Sigmoid colon (tissue), 7 donors: ENCODE measurements at places on chromosomes 6 and 20. TPM values are rescaled to one million over a fixed set of nuclear protein-coding genes. Genes with fewer than 3 reads are reported as not detected.
A peak's percentile ranks its signal among the peaks of the same experiment; 100 is the strongest.

- H3K27ac ChIP-seq: peak overlapping the region; percentile 76
- no peaks in the 10 kb centered on the region for H3K27me3 ChIP-seq
- peak overlapping the region; percentile 62 for H3K4me3 ChIP-seq
- peak; percentile 68 for DNase-seq
- peaks cover 20% of the 10 kb centered on the region for H3K36me3 ChIP-seq
These were observed 447 bp downstream of the MCM3 start for GRCh38 chr6:52284131-52284459.

GRCh38 chr20:64237316-64237715, 18.2 kb upstream of the PCMTD2 start:
- no peaks in the 10 kb centered on the region for H3K4me1 ChIP-seq
- peak; percentile 57 for DNase-seq
- H3K36me3 ChIP-seq: no peaks in the 10 kb centered on the region
- no peaks in the 10 kb centered on the region for H3K27me3 ChIP-seq
- no peak overlapping the region for H3K4me3 ChIP-seq

- H3K27me3 ChIP-seq: peaks cover 92% of the 10 kb centered on the region
- no peak for DNase-seq
- H3K27ac ChIP-seq: no peak overlapping the region
- peak overlapping the region; percentile 2 for H3K4me3 ChIP-seq
- H3K4me1 ChIP-seq: peaks cover 31% of the 10 kb centered on the region
- H3K36me3 ChIP-seq: no peaks in the 10 kb centered on the region
These were observed 4.2 kb downstream of the FOXC1 start for GRCh38 chr6:1613688-1614447.

GRCh38 chr6:117227245-117227962, 38.0 kb upstream of the VGLL2 start:
- no peaks in the 10 kb centered on the region for H3K36me3 ChIP-seq
- H3K27ac ChIP-seq: no peak overlapping the region
- no peaks in the 10 kb centered on the region for H3K27me3 ChIP-seq
- no peaks in the 10 kb centered on the region for H3K4me1 ChIP-seq
- H3K4me3 ChIP-seq: no peak overlapping the region

GRCh38 chr6:166853371-166854325, 102.7 kb downstream of the RNASET2 start:
- no peaks in the 10 kb centered on the region for H3K36me3 ChIP-seq
- no peak for DNase-seq
- H3K27ac ChIP-seq: no peak overlapping the region
- no peaks in the 10 kb centered on the region for H3K4me1 ChIP-seq

DNA sequence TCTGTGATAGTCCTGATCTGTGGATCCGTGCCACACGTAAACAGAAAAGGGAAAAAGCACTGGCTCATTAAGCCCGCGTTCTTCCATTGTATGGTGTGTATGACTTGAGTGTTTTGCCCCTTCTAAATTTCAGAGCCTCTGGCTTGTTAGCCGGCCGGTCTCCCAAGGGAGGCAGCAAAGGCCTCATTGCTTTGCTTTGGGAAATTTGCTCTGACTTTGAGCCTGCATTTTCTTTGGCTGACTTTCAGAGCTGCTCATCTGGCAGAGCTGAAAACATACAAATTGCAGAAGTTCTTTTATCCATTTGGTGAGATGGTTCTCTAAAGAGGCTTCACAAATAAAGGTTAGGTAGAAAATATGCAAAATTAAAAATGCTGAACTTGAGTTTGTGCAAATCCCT, 123.0 kb downstream of the UTRN start:
- no peak overlapping the region for H3K4me3 ChIP-seq
- no peak overlapping the region for H3K27ac ChIP-seq
- peak; percentile 70 for DNase-seq
- no peaks in the 10 kb centered on the region for H3K27me3 ChIP-seq
- peaks cover 10% of the 10 kb centered on the region for H3K4me1 ChIP-seq

DNA sequence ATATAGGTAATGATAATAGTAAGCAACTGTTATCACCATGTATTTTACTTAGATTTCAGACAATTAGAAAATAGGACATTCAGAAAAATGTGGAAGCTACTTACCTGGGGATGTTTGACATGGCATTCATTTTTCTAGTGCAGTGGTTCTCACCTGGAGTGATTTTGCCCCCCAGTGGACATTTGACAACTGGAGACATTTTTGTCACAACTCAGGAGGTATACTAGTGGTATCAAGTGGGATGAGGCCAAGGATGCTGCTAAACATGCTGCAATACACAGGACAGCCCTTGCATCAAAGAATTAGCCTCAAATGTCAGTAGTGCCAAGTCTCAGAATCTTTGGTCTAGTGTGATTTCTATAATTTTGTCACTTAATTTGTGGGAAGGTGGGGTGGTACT, 36.1 kb downstream of the NUS1 start:
- no peak overlapping the region for H3K4me3 ChIP-seq
- no peak for DNase-seq
- no peak overlapping the region for H3K27ac ChIP-seq
- no peaks in the 10 kb centered on the region for H3K4me1 ChIP-seq
- no peaks in the 10 kb centered on the region for H3K36me3 ChIP-seq

GRCh38 chr20:23242104-23242503, 108.5 kb upstream of the NXT1 start:
- no peak for DNase-seq
- H3K4me1 ChIP-seq: no peaks in the 10 kb centered on the region
- H3K27me3 ChIP-seq: no peaks in the 10 kb centered on the region
- no peak overlapping the region for H3K27ac ChIP-seq

GRCh38 chr20:41360831-41361756, 5.5 kb downstream of the EMILIN3 start:
- H3K36me3 ChIP-seq: no peaks in the 10 kb centered on the region
- no peak overlapping the region for H3K4me3 ChIP-seq
- H3K4me1 ChIP-seq: peaks cover 6% of the 10 kb centered on the region
- peaks cover 6% of the 10 kb centered on the region for H3K27me3 ChIP-seq

DNA sequence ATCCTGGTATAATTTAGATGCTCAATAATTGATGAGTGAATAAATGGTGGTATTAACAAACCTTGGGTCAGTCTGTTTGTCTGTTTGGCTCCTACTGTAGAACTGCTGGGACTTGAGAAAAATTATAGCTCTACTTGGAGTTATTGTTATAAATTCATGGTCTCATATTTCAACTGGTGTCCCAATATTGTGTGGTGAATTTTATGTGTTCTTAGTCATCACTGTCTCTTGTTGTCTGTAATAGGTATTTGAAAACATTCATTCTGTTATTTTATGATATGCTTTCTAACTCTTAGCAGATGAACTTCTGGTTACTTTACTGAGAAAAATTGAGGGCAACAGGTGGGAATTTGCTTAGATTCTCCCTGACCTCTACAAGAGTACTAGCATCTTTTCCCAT, 221.4 kb downstream of the CDKAL1 start:
- H3K4me3 ChIP-seq: no peak overlapping the region
- no peaks in the 10 kb centered on the region for H3K27me3 ChIP-seq
- H3K4me1 ChIP-seq: no peaks in the 10 kb centered on the region
- H3K36me3 ChIP-seq: no peaks in the 10 kb centered on the region
- no peak overlapping the region for H3K27ac ChIP-seq
- no peak for DNase-seq

DNA sequence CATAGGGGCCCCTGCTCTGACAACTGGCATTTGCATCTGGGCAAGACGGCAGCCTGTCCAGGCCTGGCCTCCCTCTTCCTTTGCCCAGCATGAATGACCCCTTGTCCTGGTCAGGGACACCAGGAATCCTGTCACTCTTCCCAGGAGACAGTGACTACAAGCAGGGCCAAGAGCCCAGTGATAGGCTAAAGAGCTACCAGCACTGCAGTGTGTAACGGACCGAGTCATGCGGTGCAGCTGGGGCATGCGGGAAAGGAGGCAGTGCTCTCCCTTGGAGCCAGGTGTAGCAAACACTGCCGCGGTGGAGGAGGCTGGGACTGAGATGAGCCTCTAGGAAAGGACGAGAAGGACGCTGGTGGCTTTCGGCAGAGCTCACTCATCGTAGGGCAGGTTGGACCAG, 38.7 kb upstream of the DSP start:
- H3K36me3 ChIP-seq: no peaks in the 10 kb centered on the region
- no peaks in the 10 kb centered on the region for H3K4me1 ChIP-seq
- H3K4me3 ChIP-seq: no peak overlapping the region
- no peak for DNase-seq
- no peaks in the 10 kb centered on the region for H3K27me3 ChIP-seq

- H3K4me3 ChIP-seq: no peak overlapping the region
- H3K27me3 ChIP-seq: no peaks in the 10 kb centered on the region
- peaks cover 24% of the 10 kb centered on the region for H3K4me1 ChIP-seq
- no peak overlapping the region for H3K27ac ChIP-seq
- DNase-seq: peak; percentile 53
These were observed 49.3 kb downstream of the SIRPA start for GRCh38 chr20:1944345-1945091.

- no peak overlapping the region for H3K27ac ChIP-seq
- no peak for DNase-seq
- no peaks in the 10 kb centered on the region for H3K4me1 ChIP-seq
- no peaks in the 10 kb centered on the region for H3K36me3 ChIP-seq
These were observed 194.4 kb downstream of the FOXA2 start for GRCh38 chr20:22389836-22390542.

DNA sequence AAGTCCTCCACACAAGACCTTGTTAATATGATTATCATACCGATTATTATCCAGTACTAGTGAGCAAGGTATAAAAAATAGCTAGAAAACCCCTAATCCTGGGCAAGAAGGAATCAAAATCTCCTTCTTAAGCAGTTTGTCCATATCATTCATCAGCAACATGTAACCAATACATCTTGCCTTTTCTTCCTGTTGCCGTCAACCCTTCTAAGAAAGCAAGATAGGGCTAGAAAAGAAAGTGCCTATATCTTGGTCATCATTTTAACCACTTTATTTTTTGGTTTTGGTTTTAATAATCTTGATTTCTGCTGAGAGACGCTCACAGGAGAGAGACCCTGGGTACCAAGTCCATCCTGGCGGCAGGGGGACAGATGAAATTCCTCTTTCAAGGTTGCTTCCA, 27.2 kb upstream of the PREX1 start:
- no peaks in the 10 kb centered on the region for H3K4me1 ChIP-seq
- H3K36me3 ChIP-seq: no peaks in the 10 kb centered on the region
- no peaks in the 10 kb centered on the region for H3K27me3 ChIP-seq
- no peak overlapping the region for H3K4me3 ChIP-seq

DNA sequence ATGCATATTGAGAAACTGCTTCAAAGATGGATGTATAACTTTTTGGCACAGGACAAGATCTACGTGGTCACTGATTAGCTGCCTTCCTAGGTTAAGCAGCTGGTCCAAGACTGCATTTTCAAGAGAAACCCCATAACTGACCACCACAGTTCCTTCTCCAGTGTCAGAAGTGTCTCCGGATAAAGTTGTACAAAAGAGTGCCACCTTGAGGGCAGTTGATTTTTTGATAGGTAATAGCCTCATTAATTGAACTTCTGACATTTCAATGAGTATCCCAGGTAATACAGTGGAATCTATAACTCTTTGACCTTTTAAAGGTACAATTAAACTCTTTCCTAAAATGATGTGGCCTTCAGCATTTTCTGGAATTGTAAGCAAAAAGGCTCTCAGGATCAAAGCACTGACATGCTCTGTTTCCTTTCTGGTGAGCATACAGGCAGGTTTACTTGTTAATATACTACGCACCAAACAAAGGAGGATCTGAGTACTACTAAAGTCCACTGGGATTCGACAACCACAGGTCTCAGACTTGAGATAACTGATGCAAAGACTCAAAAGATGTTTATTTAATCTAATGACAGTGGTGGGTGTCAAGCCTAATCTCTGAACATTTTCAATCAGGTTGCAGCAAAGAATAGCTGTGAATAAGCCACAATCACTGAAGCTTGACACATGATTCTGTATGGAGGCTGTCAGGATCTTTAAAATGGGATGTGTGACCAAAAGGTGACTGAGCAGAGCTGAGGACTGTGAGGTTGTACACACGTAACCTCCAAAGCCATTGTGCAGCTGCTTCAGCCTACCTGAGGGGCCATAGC, 21.2 kb downstream of the MKKS start:
- H3K36me3 ChIP-seq: no peaks in the 10 kb centered on the region
- H3K4me3 ChIP-seq: no peak overlapping the region
- DNase-seq: no peak
- no peaks in the 10 kb centered on the region for H3K4me1 ChIP-seq

DNA sequence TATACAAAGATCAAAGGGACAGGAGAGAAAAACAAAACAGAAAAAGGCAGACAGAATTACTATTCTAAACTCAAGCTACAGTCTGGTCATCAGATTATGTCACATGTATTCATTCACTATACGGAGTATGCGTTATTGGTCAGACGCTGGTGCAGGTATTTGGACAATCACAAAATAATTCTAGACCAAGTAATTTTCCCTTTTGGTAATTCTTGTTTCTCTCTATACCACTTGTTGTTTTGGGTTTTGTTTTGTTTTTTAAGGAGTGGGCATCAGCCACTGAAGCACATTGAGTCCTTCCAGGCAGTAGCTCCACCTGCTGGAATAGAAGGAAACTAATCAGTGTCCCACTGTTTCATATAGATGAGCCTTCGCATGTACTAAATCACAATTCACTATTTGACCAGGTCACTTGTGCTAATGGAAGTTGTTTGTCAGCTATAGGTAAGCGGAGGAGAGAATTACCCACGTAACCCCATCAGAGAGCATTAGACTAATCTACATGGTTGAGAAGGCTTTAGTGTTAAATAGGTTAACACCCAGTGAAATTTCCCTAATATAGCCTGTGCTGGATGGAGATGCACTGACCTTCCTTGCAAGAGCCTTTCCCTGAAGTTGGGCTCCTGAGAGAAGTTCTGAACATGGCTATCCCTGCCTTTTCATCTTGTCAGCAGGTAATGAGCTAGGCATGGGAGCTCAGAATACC, 77.9 kb downstream of the TNFAIP3 start:
- no peaks in the 10 kb centered on the region for H3K27me3 ChIP-seq
- H3K4me1 ChIP-seq: peaks cover 12% of the 10 kb centered on the region
- no peaks in the 10 kb centered on the region for H3K36me3 ChIP-seq
- DNase-seq: no peak

DNA sequence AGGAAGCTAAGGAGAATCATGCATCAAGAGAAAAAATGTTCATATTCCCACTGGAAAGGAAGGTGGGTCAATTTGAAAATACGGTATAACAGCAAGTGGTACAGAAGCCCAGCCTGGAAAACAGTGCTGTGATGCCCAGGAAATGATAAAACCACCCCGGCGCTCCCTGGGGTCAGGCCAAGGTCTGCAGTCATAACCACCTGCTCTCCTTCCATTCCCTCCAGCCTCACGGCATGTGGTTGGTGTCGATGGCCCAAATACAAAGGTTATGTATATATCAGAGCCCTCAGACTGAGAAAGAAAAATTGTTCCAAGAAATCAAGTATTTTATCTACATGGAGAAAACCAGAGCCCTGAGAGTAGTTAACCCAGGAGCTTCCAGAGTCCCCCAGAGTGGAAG, 208.1 kb upstream of the CDYL start:
- no peak for DNase-seq
- no peak overlapping the region for H3K27ac ChIP-seq
- H3K27me3 ChIP-seq: no peaks in the 10 kb centered on the region
- H3K4me1 ChIP-seq: peaks cover 9% of the 10 kb centered on the region

- H3K27ac ChIP-seq: peak overlapping the region; percentile 51
- no peak overlapping the region for H3K4me3 ChIP-seq
- H3K27me3 ChIP-seq: no peaks in the 10 kb centered on the region
These were observed 98.3 kb downstream of the RAMACL start for GRCh38 chr6:166488076-166488685.

- no peak for DNase-seq
- peaks cover 33% of the 10 kb centered on the region for H3K36me3 ChIP-seq
- no peaks in the 10 kb centered on the region for H3K4me1 ChIP-seq
- H3K4me3 ChIP-seq: no peak overlapping the region
- H3K27me3 ChIP-seq: no peaks in the 10 kb centered on the region
These were observed 19.1 kb upstream of the PANK2 start for GRCh38 chr20:3869839-3870634.

The GPX5 gene
- not detected for polyA plus RNA-seq

The LPA gene
- not detected for polyA plus RNA-seq

The SPTLC3 gene
- 0.92 TPM for polyA plus RNA-seq
